Left renal cortex interstitium (tissue), 4 donors: ENCODE measurements at places on chromosomes 13 and 19.

GRCh38 chr19:56088497-56089215 lies 32.4 kb downstream of the ZNF787 start:
- DNase-seq: no peak

GRCh38 chr19:3980353-3981251 lies 4.7 kb downstream of the EEF2 start:
- no peak for DNase-seq

GRCh38 chr19:35380450-35381124 lies 9.7 kb downstream of the GPR42 start:
- DNase-seq: no peak

GRCh38 chr13:43041369-43041921 lies 18.1 kb downstream of the DNAJC15 start:
- DNase-seq: no peak

DNA sequence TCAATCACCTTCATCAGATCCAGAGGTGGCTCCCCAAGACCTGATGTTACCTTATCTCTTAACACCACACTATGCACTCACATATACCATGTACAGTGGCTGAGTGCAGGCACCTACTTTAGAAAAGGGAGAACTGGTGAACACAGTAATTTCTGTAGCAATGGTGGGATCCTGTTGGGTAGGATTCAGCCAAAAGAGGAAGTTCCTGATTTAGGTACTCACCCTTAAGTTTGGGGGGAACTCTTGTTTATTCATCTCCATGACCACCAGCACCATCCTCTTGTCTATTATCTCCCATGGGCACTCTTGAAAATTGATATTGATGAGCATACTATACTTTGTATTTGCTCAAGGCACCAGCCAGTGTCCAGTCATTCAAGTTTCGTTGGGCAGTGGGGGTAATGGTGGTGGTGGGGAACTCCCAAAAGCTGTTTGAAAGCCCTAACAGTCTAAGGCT lies 324.4 kb downstream of the LMO7 start:
- no peak for DNase-seq

DNA sequence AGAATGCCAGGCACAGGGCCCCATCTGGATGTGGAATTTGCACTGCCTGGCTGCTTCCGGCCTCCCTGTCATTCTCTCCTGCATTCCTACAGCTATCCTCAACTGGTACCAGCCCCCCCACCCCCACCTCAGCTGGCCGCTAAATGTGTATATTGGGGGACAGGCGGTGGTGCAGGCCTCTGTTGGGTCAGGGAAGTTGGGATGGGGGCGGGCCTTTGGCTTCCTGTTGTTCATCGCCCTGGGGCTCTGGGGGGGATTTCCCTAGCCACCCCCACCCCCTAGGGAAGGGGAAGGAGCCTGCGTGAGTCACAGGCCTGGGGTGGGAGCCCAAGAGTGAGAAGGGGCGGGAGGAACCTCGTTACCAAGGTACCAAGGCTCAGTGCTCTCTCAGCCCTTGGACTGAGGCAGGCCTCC lies 10.6 kb downstream of the POU2F2 start:
- no peak for DNase-seq

GRCh38 chr13:56351041-56351440 lies 789.7 kb upstream of the PRR20A start:
- DNase-seq: no peak

DNA sequence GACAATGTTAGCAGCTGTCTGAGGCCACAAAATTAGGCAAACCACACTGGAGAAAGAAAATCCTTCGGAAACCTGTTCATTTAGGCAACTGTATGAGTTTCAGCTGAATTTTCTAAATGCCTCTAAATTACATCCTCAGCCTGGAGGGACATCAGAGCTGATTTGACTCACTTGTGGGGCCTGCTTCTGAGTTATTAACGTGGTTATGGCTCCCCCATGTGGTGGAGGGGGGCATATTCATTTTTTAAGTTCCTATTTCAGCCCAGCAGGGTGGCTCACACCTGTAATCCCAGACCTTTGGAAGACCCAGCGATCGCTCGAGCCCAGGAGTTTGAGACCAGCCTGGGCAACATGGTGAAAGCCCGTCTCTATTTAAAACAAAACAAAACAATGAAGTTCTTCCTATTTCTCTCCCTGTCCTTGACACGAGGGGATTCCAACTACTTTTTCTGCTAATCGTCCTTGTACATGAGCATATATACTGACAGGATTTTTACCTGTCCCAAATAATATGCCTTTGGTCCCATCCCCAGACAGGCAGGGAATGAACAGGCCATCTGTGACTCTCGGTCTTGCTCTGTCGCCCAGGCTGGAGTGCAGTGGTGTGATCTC lies 31.5 kb upstream of the HIF3A start:
- DNase-seq: peak; percentile 66

DNA sequence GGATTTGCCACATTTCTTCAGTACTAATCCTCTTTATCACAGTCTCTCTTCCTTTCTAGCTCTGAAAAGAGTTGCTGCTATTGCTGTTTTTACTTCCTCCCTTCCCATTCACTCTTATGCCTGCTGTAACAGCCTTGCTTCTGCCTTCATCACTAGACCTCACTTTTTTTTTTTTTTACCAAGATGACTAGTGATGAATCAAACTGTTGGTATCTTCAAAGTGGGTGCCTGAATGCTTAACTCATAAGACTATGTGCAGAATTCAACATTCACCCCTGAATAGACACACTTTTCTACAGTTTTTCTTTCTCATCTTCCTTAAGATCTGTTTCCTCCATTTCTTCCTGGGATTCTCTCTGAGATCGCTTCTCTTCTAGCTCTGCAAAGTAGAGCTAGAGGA lies 217.2 kb upstream of the HTR2A start:
- DNase-seq: no peak

GRCh38 chr19:27733551-27734266 lies 1479.2 kb downstream of the UQCRFS1 start:
- DNase-seq: no peak

- DNase-seq: no peak
Measured at GRCh38 chr19:16841391-16841926, 12.3 kb downstream of the SIN3B start.

DNA sequence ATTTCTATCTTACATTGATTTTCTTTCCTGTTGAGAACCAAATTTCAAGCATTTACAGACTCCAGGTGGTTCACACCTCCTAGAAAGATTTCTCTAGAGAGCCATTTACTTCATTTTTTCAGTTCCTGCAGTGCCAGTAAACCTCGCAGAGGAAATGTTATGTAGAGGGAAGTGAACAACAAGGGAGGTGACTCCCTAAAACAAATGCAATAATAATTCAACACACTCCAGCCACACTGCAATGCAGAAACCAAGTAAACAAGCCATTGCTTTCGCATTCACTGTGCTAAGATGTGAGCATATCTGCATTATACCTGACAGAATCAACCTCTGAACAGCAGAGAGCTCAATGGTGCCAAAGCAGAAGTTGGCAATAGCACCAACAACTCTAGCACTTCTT lies 215.1 kb downstream of the RBM26 start:
- DNase-seq: no peak

DNA sequence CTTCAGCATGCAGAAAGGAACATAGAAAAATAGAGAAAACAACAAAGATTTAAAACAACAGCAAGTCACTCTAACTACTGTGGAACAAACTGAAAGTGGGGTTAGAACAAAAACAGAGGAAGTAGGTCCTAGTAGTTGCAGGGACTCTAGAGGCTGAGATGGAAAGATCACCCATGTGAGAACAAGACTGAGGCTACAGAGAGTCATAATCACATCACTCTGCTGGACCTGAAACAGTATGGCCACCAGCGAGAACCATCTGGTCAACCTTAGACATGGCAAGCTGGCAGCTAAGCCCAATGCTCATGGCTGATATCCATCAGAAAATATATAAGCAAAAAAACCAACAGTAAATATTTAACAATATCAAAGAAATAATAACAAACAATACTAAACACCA lies 35.8 kb upstream of the ZNF724 start:
- DNase-seq: no peak

DNA sequence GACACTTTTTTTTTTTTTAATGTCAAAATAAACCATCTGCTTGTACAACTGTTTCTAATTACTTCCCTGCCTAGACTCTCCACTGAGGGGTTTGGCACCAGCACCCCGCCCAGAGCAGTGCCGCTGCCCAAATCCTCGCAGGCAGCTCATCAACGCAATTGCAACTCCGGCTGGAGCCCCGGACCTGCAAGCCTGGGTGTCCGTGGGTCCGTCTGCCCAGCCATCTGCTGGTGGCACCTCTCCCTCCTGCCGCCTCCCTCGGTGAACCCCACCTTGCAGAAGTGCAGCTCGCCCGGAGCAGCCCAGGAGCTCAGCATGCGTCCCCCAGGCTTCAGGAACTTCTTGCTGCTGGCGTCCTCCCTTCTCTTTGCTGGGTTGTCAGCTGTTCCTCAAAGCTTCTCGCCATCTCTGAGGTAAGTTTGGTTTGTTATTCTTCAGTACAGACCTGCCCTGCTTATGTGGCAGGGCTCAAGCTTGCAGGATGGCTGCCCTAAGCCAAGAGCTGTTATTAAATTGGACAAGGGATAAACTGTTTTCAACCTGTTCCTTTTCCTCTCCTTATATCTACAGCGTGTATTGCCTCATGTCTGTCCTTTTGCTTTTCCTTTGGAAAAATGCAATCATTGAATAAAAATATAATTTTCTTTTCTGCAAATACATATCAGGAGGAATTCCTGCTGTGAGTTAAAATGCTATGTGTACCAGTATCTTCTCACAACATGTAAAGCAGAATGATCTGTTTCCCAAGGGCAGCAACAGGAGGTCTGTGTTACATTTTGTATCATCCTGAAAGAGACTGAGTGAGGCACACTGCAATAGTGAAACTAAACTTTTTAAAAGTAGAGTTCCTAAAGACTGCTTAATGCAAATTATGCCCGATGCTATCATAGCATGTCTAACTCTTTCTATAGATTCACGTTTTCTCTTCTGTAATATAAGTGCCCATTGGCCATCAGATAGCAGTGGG lies at the start of gene ITGBL1:
Gene ITGBL1, plus strand, starts transcription at position 157 of the 967 bp plus-strand sequence. Its CDS starts 159 bp downstream, at position 316.
- no peak for DNase-seq

GRCh38 chr19:7907122-7907521 lies 3.4 kb downstream of the MAP2K7 start:
- DNase-seq: no peak

- DNase-seq: no peak
Measured at GRCh38 chr19:5170329-5170745, 170.3 kb downstream of the PTPRS start.

- DNase-seq: no peak
Measured at GRCh38 chr13:27264648-27265047, 6.0 kb upstream of the RASL11A start.

DNA sequence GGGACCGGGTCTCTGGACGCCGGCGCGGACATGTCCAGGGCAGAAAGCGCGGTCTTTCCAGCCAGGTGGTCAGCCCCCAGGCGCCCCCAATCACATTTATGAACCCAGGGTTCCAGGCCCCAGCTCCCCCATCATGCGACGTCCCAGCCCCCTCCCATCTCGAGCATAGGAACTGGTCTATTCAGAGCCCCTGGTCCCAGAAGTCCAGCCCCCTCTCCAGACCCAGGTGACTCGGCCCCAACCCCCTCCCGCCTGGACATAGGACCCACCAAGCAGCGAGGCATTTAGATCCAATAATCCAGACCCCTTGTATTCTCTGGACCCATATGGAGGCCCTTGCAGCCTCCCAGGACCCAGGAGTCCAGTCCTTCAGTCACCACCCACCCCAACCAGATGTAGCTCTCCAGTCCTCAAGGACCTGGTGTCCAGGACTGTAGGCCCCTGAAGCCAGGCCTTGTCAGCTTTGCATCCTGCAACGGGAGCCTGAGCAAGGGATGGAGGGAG lies 501 bp downstream of the APLP1 start:
- DNase-seq: no peak

DNA sequence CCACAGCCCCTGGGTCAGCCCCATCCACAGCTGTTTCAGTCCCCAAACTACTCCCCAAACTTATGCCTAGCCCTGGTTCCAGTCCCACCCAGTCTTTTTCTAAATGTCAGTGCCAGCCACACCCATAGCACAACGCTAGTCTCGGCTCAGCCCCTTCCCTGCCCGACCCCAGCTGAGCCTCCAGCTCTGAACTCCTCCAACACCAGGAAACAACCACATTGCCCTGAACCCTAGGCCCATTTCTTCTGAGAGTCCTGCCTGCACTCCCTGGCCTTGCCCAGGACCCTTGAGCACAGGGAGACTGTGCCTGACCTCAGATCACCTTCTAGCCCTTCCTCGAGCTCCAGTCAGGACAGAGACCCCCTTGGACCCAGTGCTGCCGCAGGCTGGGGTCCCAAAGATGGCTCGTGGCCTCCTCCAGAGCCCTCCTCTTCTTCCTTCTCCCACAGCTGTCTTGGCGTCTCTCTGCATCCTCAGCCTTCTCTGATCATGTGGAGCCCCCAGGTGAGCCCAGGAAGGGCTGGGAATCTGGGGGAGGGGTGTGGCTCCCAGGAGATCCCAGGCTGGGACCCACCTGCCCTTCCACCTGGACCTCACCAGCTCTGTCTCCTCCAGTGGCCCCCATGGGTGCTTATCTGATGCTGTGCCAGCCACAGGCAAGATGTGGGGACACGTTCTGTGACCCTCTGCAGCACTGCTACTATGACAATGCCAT lies 33.0 kb upstream of the IGFL1 start:
- no peak for DNase-seq

DNA sequence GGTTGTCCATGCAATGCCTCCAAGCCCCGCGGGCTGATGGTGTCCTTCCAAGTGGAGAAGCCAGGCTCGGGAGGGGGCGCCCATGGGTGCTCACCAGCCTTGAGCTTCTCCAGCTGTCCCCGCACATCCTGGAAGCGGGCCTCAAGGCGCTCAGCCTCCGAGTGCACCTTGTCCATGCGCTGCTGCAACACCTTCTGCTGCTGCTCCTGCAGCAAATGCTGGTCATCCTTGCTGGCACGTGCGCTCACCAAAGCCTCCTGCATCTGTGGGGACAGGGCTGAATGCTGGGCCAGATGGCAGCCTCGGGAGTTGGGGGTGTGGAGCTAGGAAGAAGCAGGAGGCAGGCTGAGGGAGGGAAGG lies 22.8 kb upstream of the EMP3 start:
- no peak for DNase-seq
